ENCODE measurements at places on chromosomes 7 and 10.

DNA sequence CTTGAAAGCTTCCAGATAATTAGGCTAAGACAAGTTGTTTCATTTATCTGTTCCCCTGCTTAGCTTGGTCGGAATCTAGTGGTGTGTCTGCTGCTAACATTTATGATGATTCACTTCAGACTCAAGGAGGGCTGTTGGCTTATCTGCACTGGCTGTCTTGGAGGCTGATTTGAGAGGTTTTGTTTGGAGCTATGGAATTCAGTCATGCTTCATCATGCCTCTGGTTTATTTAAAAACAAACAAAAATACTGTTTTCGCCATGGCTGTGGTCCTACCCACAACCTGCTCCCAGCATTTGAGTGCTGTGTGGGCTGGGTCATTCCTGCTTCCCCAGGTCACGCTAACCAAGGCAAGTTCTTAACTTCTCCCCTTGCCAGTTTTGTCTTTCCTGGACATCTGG, 11.7 kb upstream of the ARPC1B start:
- no peak for DNase-seq

DNA sequence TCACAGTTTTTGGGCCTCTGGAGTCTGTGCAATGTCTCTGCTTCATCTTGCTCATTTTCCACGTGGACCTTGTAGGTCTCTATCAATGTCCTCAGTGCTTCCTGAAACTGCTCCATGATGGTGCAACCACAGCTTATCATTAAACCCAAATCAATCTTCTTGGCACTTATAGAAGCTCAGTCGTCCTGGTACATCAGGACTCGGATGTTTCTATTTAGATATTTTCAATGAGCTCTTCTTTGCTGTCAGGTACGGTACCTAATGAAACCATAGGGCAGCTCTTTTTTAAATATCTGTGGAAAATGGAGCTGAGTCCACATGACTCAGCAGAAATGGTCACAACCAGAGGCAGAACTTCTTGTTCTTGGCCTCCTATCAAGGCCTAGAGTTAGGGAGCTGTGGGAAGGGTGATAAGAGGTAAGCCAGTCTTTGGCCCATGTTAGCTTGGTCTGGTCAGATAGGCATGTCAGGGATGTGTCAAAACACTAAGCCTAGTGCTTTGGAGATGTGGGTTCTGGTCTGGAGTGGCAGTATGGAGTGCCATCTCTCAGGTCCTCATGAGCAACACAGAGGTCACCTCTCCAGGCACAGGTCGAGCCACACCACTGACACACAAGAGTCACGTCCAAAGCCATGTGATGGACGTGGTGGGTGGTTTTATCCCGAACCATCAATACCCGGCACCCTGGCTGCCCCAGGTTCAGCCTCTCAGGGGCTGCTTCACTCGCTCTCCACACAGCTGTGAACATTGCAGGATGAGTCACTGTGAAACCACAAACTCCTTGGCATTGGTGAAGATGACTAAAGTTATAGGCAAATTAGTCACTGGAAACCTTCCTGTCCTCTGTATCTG, 87.0 kb downstream of the TBXAS1 start:
- DNase-seq, result no peak

DNA sequence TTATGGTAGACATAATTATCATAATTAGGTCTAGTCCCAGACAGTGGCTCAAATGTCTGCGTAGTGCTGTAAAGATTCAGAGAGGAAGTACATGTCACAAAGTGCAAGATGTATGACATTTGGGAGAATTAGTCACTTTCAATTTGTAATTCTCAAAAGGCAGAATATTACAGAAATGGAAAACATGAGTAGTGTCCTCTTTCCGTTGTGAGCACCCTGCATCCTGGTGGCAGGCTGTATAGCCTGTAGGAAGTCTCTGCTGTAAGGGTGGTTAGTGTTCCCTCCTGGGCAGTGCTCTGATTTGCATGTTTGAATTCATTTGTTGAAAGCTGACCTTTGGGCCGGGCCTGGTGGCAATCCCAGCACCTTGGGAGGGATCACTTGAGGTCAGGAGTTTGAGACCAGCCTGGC, 17.0 kb downstream of the CDK14 start:
- DNase-seq, result no peak

GRCh38 chr7:2860627-2861133, 16.6 kb upstream of the GNA12 start:
- DNase-seq, result no peak

DNA sequence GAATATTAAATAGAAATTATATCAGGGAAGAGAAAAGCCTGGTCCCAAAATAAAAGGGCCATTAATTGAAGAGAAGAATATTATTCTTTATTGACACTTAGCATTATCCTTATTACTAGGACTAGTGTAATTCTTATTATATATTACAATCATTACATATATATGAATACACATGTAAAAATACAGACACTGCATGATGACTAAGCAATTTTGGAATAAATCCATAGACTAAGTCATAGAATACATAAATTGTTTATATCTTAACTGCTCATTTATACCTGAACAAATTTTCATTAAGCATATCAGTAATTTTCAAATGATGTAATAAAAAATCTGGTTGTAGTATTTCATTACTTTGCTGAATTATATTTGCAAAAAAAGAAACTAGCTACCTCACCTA, 29.7 kb upstream of the SLC13A1 start:
- DNase-seq, result no peak

GRCh38 chr7:133134810-133135209, 52.9 kb upstream of the CHCHD3 start:
- DNase-seq, result no peak

DNA sequence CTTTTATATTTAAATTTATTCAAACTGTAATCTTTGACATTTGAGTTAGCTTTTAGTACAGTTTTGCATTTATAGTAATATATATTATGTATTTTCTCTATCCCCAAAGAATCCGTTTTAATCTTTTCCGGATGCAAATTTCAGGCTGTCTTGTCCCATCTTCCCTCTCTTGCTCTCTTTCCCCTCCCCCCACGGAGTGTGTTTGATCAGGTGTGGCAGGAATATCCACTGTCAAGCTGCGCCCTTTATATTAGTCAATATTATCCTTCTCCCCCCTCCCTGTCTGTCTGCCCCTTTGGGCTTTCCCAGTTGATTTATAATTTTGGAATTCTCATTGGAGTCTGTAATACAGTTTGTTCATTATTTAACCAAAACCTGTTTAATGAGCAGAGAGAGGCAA, 19.0 kb downstream of the GBF1 start:
- DNase-seq, result no peak

DNA sequence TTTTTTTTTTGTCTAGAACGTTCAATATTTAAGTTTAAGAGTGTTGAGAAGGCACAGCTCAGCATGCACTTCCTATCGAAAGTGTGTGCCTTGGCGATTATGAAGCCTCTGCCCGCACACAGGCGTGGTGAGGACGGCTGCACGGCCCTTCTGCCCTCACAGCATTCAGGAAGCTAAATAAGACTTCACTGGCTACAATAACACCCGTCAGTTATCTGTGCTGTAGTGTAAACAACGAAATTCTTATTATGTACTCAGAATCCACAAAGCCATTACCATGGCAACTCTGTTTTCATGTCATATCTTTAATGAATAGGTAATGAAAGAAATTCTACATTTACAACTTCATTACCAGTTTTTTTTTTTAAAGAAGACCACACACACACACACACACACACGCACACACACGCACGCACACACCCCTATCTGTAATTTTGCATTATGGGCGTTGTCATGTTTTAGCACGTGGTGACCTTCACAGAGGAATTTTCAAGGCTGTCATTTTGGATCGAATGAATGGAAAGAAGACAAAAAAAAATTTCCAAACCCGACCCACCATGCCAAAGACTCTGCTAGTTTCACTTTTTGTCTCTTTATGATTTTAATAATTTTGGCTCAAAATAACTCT, 254.8 kb upstream of the CTBP2 start:
- DNase-seq, result no peak

- DNase-seq, result no peak
Measured at GRCh38 chr7:137954614-137955013, 47.3 kb downstream of the CREB3L2 start.

GRCh38 chr10:17792991-17793390, 16.2 kb upstream of the MRC1 start:
- no peak for DNase-seq

- no peak for DNase-seq
Measured at GRCh38 chr7:100367251-100367620, 6.1 kb upstream of the PILRA start.

DNA sequence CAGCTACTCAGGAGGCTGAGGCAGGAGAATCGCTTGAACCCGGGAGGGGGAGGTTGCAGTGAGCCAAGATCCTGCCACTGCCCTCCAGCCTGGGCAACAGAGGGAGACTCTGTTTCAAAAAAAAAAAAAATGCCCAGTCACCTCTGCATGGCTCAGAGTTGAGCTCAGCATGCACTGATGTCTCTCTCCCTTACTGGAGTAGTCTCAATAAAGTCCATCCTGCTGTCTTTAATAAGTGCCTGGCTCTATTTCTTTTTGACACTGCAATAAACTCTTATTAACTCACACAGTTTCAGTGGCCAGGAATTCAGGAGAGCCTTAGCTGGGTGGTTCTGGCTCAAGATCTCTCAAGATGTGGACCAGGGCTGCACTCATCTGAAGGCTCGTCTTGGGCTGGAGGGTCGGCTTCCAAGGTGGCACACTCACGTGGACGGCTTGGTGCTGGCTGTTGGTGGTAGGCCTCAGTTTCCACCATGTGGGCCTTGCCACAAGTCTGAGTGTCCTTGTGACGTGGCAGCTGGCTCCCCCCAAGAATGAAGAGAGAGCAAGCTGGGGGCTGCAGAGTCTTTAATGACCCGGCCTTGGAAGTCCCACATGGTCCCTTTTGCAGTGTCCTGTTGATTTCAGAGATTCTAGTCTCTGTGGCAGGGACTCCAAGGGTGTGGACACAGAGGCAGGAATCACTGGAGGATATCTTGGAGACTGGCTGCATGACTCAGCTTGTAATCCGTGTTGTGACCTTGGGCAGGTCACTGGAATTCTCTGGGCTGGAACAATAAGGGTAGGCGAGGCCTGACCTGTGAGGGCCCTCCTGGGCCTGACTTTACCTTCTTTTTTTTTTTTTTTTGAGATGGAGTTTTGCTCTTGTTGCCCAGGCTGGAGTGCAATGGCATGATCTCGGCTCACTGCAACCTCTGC, 85.9 kb upstream of the KMT2C start:
- no peak for DNase-seq

Data from activated naive CD4-positive, alpha-beta T cell (primary cell).